ENCODE measurements at places on chromosomes 7 and 10. TPM values are rescaled to one million over a fixed set of nuclear protein-coding genes. Genes with fewer than 3 reads are reported as not detected.
A peak's percentile ranks its signal among the peaks of the same experiment; 100 is the strongest.

DNA sequence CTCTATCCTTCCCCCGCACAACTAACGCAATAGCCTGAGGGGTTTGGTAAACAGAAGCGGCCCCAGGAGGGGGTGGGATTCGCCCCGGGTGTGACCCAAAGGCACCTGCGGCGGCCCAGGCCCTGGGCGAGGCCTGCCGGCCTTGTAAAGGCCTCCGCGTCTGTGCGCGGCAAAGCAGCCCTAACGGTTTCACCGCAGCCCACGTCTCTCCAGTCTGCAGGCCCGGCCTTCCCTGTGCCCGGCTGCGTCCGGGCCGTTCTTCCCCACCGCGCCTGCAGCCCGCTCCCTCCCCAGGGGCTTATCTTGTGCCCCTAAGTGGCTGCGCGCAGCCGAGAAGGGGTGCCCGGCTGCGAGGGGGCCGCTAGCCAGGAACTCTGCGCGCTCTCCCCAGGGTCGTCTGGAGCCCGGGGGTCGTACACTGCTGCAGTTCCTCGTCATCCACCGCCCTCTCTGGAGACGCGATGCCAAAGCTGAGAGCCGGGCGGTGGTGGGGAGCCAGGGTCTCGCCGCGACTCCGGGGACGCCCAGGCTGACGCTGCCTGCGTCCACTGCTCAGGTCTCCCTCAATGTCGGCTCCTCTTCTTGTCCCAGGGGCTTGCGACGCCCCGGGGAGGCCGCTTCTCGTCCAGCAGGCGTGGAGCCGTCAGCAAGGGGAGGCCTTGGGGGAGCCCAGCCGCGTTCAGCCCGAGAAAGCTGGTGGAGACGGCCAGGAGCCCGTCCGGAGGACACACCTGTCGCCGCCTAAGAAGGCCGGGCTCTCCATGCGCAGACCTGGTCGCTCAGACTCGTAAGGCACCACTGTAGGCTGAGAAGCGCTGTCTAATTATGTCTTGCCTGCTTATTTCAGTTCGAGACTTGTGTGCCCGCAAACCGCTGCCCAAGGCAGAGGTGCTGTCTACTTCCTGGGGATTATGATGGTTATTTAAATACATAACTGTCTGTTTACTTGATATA, 132.3 kb downstream of the SPAG6 start:
- peaks cover 47% of the 10 kb centered on the region for H3K27me3 ChIP-seq
- no peak overlapping the region for H3K27ac ChIP-seq
- no peak for DNase-seq
- H3K4me1 ChIP-seq, result peaks cover 18% of the 10 kb centered on the region
- H3K4me3 ChIP-seq, result peak overlapping the region; percentile 52
- H3K36me3 ChIP-seq, result peaks cover 2% of the 10 kb centered on the region

The TCAF2 gene
- total RNA-seq, result 34.7 TPM

DNA sequence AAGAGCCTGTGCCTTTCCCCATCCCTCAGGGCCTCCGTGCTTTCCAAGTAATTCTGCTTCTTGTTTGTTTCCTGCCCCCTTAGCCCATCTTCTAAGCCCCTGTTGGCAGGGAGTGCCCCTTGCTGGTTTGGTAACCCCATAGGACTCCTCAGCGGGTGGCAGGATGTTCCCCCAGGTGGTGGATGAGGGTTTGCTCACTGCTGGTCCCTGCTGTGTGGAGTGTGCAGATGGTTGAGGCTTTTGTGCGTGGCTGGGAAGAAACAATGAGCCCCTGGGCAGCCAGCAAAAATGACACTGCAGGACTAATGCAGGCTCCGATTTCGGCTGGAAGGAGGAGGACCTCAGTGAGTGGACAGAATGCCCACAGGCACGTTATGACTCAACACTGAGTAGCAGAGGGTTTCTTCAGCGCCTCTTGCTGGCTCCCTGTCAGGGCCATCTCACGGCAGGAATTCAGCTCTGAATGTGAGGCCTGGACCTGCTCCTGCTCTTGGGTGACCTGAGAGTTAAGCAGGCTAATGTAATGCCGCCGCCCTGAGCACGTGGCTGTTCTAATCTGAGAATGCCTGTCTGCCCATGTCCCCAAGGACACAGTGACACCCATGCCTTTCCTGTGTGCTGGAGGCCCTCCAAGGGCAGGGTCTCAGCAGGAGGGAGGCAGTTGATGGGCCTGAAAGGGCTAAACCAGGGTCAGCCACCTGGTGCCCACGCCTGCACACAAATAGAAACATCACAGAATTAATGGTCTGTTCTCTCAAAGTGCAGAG, 16.6 kb downstream of the BAG3 start:
- peak overlapping the region; percentile 15 for H3K27ac ChIP-seq
- H3K27me3 ChIP-seq, result no peaks in the 10 kb centered on the region
- DNase-seq, result no peak
- H3K4me1 ChIP-seq, result peaks cover 30% of the 10 kb centered on the region
- H3K36me3 ChIP-seq, result peaks cover 30% of the 10 kb centered on the region

- no peak for DNase-seq
- no peak within 1 kb of the TSS for H3K4me3 ChIP-seq
- peaks cover 4% of the 10 kb centered on the region for H3K36me3 ChIP-seq
These were observed at the start of gene FEZF1 for GRCh38 chr7:122304319-122304975. Gene FEZF1, minus strand, starts transcription at chr7:122304750. Its CDS starts 313 bp downstream, at chr7:122304437.

DNA sequence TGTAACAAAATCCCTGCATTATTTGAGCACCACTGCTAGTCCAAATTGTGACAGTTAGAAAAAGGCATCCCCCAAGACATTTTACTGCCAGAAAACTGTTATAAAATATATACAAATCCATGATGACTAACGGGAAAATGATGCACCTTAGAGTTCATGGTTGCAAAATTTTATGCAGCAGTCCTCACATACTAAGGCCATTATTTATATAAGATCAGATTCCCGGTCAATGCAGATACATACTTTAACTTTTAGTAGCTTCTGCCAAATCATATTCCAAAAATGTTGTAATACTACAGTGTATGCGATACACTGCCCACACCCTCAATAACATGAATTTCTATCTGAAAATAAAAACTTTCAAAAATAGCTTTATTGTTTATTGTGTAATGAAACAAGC, 239.9 kb upstream of the ZNF32 start:
- no peak for DNase-seq
- H3K4me1 ChIP-seq, result no peaks in the 10 kb centered on the region

- no peaks in the 10 kb centered on the region for H3K4me1 ChIP-seq
- H3K36me3 ChIP-seq, result no peaks in the 10 kb centered on the region
- H3K4me3 ChIP-seq, result no peak overlapping the region
- H3K27ac ChIP-seq, result no peak overlapping the region
These were observed 34.0 kb upstream of the CD36 start for GRCh38 chr7:80604436-80604835.

GRCh38 chr10:6382081-6382480, 179.3 kb downstream of the PFKFB3 start:
- H3K27ac ChIP-seq, result peak overlapping the region; percentile 6
- peak; percentile 76 for DNase-seq
- peaks cover 20% of the 10 kb centered on the region for H3K4me1 ChIP-seq
- no peaks in the 10 kb centered on the region for H3K27me3 ChIP-seq

GRCh38 chr10:1368842-1369171, 312.6 kb downstream of the WDR37 start:
- no peak overlapping the region for H3K27ac ChIP-seq
- H3K27me3 ChIP-seq, result peaks cover 15% of the 10 kb centered on the region
- H3K4me1 ChIP-seq, result no peaks in the 10 kb centered on the region

DNA sequence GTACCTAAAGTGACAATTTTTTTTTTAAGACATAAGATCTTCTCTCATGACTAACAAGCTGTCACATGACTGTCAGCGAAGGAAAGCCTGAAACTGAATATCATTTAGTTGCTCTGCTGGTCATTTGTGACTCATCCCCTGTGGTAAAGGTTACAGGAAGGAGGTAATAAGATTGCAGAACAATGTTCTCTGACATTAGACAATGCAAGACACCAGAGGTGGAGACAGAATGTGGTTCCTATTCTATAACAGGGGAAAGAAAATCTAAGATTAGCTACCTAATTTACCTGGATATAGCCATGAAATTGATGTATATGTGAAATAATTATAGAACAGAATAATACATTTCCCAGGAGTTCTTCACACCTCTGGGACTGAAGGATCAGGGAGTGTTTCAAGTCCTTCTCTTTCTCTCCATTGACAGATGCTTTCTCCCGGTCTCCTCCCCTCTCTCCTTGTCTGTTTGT, 47.7 kb downstream of the LRGUK start:
- peak overlapping the region; percentile 45 for H3K27ac ChIP-seq
- H3K4me1 ChIP-seq, result peaks cover 9% of the 10 kb centered on the region
- DNase-seq, result peak; percentile 59
- no peaks in the 10 kb centered on the region for H3K27me3 ChIP-seq

GRCh38 chr10:118171861-118172260, 125.1 kb upstream of the RAB11FIP2 start:
- H3K4me3 ChIP-seq, result no peak overlapping the region
- H3K27me3 ChIP-seq, result peaks cover 11% of the 10 kb centered on the region
- no peak for DNase-seq
- H3K4me1 ChIP-seq, result no peaks in the 10 kb centered on the region
- H3K36me3 ChIP-seq, result no peaks in the 10 kb centered on the region
- no peak overlapping the region for H3K27ac ChIP-seq

DNA sequence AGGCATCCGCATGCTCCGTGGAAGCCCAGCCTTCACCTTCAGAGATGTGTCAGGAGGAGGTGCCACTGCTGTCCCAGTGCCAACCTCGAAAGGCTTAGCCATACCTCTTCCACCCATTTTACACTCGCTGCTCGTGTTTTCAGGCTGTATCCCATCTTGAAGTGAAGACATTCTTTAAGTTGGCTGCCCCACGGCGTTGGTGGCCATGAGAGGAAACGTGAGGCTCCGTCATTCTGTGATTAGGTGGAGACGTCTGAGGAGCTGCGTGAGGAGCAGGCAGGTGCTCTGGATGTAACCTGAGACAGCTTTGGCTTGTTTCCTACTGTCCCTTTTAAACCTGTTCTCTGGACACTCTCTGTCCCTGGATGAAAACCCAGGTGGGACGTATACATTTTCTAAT, 159.9 kb upstream of the RNF32 start:
- DNase-seq, result no peak
- no peak overlapping the region for H3K27ac ChIP-seq
- H3K4me3 ChIP-seq, result no peak overlapping the region
- H3K27me3 ChIP-seq, result peaks cover 13% of the 10 kb centered on the region

DNA sequence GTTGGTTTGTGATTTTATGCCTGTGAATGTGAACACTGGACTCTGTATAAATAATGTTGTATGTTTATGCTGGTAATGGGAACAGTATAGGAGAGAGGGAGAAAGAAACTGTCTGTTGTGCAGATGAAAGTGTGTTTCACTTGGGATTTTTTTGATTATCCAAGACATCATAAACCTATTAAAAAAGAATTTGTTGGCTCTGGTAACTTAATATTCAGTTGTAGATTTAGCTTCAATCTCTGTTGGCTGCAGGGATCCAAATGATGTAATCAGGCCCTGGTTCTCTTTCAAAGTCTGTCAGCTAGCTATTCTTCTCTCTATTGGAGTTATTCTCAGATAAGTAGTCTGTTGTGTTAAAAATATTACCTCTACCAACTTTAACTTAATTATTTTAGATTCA, 168.8 kb upstream of the RHOBTB1 start:
- H3K27me3 ChIP-seq, result peaks cover 7% of the 10 kb centered on the region
- DNase-seq, result no peak
- no peak overlapping the region for H3K4me3 ChIP-seq
- H3K4me1 ChIP-seq, result no peaks in the 10 kb centered on the region

DNA sequence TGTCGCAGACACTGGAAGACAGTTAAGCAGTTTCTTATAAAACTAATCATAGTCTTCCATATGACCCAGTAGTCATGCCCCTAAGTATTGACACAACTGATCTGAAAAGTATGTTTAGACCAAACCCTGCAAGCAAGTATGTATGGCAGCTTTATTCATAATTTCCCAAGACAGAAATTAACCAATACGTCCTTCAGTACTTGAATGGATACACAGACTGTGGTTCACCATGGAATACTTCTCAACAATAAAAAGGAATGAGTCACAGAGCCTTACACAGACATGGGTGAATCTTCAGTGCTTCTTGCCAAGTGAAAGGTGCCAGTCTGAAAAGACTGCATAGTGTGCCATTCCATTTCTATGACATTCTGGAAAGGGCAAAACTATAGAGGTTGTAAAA, 50.2 kb upstream of the AKR1E2 start:
- no peak for DNase-seq
- peaks cover 5% of the 10 kb centered on the region for H3K4me1 ChIP-seq
- H3K4me3 ChIP-seq, result no peak overlapping the region
- H3K27me3 ChIP-seq, result peaks cover 46% of the 10 kb centered on the region

DNA sequence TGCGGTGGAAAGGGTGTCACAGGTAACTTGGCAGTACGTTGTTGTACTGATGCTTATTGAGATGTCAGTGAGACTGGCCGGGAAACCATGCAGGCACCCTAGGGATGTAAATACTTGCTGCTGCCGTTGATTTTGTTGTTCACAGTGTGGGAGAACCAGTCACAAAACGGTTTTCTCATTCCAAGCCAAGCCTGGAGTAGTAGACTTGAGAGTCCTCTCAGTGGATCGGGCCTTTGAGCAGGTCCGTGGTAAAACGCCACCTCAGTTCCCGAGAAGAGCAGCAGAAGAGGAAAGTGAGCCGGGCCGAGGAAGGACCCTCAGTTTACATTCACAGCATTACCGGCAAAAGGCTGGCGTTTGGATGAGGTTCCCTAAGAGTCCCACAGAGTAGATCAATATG, 1.1 kb downstream of the JAKMIP3 start:
- no peak overlapping the region for H3K4me3 ChIP-seq
- DNase-seq, result no peak
- H3K27ac ChIP-seq, result no peak overlapping the region
- H3K36me3 ChIP-seq, result no peaks in the 10 kb centered on the region
- H3K27me3 ChIP-seq, result peaks cover 13% of the 10 kb centered on the region

The BNIP3 gene
- total RNA-seq, result 95.1 TPM

The ALOX5 gene
- 2.4 TPM for total RNA-seq

The WNT16 gene
- not detected for total RNA-seq

GRCh38 chr7:6565655-6566054, 11.6 kb upstream of the ZDHHC4 start:
- H3K27me3 ChIP-seq, result no peaks in the 10 kb centered on the region
- H3K27ac ChIP-seq, result no peak overlapping the region
- no peak overlapping the region for H3K4me3 ChIP-seq

- peaks cover 17% of the 10 kb centered on the region for H3K36me3 ChIP-seq
- H3K4me3 ChIP-seq, result no peak overlapping the region
These were observed 39.1 kb downstream of the NHLRC2 start for GRCh38 chr10:113893570-113893969.

The FEZF1 gene
- not detected for total RNA-seq

The PNPLA8 gene
- total RNA-seq, result 17.2 TPM

The EVX1 gene
- not detected for total RNA-seq

DNA sequence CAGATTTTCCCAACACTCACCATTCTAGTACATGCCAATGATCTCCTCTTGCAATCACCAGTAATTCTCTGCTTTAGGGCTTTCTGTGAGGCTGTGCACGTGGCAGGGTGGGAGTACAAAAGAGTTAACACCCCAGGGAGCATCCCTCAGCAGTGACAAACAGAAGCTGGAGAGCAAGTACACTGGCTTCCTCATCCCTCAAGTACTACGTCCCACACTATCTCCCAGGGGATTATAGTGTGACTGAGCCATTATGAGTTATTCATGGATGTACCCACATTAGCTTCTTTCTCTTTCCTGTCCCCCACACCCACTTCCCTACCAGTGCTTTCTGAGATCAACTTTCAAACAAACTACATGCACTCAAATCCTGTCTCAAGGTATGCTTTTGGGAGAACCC, 1216.5 kb upstream of the AUTS2 start:
- no peaks in the 10 kb centered on the region for H3K36me3 ChIP-seq
- no peak overlapping the region for H3K4me3 ChIP-seq
- no peak overlapping the region for H3K27ac ChIP-seq
- no peaks in the 10 kb centered on the region for H3K4me1 ChIP-seq
- no peak for DNase-seq
